ENCODE measurements at places on chromosomes 2 and 18.

GRCh38 chr2:133303150-133303549, 265.1 kb downstream of the NCKAP5 start:
- DNase-seq, result no peak

GRCh38 chr18:42617221-42617620, 498.3 kb downstream of the RIT2 start:
- DNase-seq, result no peak

DNA sequence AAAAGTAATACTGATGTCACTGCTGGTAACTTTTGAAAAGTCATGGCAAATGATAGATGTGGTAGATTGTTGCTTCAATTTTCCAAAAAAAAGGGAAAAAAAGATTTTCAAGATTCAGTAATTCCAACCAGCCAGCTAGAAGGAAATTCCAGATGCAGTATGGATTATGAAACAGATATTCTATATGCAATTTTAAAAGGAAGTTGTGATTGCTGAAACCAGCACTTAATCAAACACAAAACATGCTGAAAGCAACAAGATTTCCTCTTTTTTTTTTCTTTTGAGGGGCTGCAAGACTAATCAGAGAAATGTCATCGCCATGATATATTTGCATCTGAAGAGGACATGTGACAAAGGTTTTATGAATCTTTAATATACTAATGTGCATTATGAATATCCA, 5.1 kb upstream of the HNMT start:
- DNase-seq, result no peak

GRCh38 chr2:23696752-23697045, 230.2 kb downstream of the ATAD2B start:
- DNase-seq, result no peak

DNA sequence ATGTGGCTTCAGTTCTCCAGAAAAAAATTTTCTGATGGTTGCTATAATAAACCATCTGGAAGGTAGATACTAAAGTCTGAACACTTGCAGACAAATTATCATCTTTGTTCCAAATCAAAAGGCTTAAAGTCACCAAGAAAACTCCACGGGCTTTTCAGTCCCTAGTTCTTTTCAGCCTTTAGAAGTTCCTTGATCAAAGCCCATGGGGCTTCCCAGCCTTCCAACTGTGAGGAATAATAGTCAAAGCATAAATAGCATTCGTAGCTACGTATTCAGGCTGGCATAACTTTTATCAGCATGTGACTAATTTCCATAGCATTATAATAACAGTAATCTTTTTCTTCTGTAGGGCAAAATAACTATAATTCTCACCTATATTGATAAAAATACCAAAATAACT, 13.9 kb downstream of the SCG2 start:
- DNase-seq, result no peak

DNA sequence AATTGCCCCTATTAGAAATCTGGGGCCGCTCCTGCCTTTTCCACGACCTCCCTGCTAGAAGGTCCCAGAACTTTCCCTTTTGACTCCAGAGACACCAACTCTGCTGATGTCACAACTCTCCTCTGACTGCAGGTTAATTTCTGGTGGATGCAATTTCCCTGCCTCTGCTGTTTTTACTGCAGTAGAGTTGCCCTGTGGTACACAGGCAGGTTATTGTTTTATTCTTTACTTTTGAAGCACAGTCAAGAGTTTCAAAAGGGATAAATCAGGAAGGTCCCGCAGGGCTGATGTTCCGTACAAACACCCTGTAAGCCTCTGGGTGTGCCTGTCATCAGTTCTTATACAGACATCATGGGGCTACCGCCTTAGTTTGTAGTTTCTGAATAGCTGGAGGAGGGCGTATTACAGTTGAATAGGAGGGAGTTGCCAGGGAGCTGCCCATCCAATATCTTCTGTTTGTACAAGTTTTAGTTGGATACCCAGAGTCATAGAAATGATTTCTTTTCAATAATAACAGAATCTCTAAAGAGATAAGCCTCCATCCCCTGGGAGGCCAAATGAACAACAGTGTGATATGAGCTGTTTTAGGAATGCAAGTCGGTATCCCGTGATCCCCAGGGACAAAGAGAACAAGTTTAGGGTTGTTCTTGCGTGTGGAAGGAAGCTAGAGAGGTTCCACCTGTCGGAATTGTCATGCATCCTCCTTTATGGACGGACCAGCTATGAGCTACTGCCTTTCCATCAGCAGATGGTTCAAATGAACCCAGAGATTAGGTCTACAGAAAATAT, 108.4 kb upstream of the COPS8 start:
- DNase-seq, result no peak

GRCh38 chr18:26215247-26215970, 10.8 kb upstream of the TAF4B start:
- peak; percentile 17 for DNase-seq

- no peak for DNase-seq
Measured at GRCh38 chr18:8008033-8008432, 440.9 kb downstream of the PTPRM start.

DNA sequence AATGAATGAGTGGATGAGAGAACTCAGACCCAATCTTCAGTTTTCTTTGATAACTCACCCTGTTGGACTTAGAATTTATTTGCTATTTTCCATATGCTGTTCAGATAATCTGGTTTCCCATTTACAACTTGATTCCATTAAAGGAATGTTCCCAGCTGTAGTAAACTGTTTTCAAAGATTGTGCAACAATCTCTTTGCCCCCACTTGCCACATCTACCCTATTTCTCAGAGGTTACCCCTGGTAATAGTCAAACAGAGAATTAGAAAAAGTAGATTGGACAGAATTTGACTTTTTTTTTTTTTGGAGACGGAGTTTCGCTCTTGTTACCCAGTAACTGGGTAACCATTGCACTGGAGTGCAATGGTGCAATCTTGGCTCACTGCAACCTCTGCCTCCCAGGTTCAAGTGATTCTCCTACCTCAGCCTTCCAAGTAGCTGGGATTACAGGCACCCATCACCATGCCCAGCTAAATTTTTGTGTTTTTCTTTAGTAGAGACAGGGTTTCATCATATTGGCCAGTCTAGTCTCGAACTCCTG, 93.4 kb upstream of the SIX2 start:
- DNase-seq, result no peak

DNA sequence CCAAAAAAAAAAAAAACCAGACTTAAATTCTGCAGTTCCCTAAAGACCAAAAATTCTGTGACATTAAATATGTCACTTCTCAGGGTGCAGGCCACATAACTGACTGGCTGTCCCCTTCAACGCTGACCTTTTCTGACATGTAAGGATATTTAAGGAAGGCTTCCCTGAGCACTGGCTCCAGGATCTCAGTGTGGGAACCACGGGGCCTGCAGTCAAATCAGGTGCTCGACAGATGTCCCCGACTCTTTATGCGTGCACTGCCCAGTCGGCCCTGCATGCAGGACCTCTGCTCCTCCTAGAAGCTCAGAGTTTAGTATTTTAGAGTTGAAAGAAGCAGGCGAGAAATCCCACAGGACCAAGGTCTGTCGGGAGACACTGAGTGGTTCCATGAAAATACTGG, 69.4 kb upstream of the POMC start:
- no peak for DNase-seq

GRCh38 chr18:12397793-12398192, 9.9 kb upstream of the PRELID3A start:
- no peak for DNase-seq

GRCh38 chr2:237330541-237330940, 83.4 kb downstream of the COL6A3 start:
- no peak for DNase-seq

DNA sequence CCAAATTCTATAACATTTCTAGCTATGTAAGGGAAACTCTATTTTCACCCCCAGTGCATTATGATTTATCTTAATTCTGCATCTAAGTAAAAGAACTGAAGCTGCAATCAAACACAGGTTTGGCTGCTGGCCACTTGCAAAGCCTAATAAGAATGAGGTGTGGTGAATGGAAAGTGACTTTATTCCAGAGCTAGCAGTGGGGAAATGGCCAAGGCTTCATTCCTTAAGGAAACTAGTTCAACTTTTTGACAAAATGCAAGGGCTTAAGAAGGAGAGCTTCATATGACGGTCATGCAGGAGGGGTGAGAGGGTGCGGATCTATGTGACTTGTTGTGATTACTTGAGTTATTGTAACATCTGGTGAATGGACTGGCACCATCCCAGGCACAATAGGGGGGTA, 1802.0 kb downstream of the SUCLG1 start:
- no peak for DNase-seq

GRCh38 chr2:138956116-138956515, 175.9 kb upstream of the NXPH2 start:
- DNase-seq, result no peak

- no peak for DNase-seq
Measured at GRCh38 chr2:70895249-70895648, 40.5 kb upstream of the ATP6V1B1 start.

DNA sequence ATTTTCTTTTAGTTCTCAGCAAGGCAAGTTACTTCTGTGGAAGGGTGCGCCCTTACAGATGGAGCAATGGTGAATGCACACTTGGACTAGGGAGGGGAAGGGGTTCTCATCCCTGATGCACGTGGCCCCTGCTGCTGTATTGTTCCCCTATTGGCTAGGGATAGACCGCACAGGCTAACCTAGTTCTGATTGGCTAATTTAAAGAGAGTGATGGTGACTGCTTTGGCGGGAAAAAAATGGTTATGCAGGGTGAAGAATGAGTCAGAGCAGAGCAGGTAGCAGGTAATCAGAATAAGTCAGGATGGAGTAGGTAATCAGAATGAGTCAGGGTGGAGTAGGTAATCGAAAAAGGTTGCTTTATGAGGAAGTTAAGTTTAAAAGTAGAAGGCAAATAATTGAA, 171.5 kb downstream of the MTCL1 start:
- no peak for DNase-seq

DNA sequence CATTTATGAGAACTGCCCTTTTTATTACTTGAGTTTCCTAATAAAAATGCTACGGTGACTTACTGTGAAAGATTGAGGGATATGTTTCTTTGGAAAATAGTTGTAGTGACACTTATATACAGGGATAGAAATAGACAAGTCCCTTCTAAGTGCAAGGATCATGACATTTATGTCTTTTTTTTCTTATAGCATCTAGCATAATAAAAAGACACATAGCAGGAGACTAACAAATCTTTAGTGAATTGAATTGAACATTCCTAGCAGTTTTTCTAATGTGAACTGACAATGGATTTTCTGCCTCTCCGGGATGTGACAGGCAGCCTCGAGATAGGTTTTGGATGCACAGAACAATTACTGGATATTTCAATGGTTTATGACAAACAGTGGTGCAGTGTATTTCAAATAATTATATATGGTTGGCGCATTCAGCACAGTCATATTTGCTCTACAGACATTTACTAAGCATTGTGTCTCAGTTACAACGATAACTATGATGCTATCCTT, 562.8 kb downstream of the ADCYAP1 start:
- DNase-seq, result no peak
